ENCODE measurements at places on chromosomes 6 and 20.

GRCh38 chr6:138724015-138724414 lies 49.6 kb upstream of the CCDC28A start:
- DNase-seq = no peak

GRCh38 chr6:47094241-47094925 lies 52.3 kb upstream of the ADGRF1 start:
- no peak for DNase-seq

DNA sequence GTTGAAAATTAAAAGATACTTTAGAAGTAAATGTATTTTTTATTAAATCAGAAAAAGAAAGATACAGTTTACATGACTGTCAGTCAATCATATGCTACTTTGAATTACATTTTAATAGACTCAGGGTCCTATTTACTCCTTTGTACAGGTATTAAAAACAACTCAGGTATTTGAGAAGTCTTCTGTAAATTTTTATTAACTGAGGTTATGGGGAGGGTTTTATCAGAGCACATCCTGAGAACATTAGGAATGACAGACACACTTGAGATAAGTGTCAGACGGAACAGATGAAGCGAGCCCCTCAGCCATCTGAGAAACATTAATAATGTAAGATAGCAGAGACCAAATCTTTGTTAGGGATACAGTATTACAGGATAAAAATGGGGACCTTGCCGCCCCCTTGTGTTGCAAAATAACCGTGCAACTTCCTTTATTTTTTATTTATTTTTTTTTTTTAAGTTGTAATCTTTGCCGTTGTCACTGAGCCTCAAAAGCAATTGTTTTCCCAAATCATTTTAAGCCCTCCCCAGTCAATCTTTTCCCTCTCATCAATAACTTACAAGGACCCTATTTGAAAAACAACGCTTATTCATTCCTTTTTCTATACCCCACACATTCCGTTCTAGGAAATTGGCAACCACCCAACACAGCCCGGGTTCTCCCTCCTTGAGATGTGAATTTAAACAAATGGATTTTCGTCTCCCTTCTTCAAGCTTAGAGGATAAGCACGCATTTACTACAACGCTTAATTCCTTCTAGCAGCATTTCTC lies 126.7 kb downstream of the BCAS1 start:
- DNase-seq = peak; percentile 69

- DNase-seq = no peak
Measured at GRCh38 chr6:113627480-113627879, 229.7 kb upstream of the MARCKS start.

DNA sequence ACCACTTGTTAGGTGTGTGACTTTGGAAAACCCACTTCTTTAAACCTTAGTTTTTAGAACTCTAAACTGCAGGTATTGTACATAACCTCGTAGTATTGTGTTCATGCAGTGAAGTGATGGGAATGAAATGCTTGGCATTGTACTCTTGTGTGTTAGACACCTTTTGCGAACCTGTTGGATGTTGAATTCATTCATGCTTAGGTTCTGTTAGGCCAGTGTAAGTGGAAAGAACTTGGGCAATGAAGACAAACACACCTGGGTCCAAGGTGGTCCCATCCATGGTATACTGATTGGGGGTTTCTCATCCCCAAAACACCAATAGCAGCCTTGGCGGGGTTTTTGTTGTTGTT lies 1.2 kb downstream of the ANKRD6 start:
- DNase-seq = no peak

GRCh38 chr6:31836474-31837368 lies 9.2 kb downstream of the HSPA1B start:
- DNase-seq = no peak

- no peak for DNase-seq
Measured at GRCh38 chr6:157569543-157569942, 188.6 kb downstream of the ZDHHC14 start.

- no peak for DNase-seq
Measured at GRCh38 chr6:49739423-49739822, 4.8 kb downstream of the CRISP3 start.

- DNase-seq = no peak
Measured at GRCh38 chr6:168129292-168130167, 50.5 kb upstream of the FRMD1 start.

- no peak for DNase-seq
Measured at GRCh38 chr6:161215193-161215592, 58.7 kb downstream of the AGPAT4 start.

GRCh38 chr6:35582315-35582714 lies 69.6 kb upstream of the TULP1 start:
- DNase-seq = no peak

Data from NCI-H2171 treated with DMSO at 0.1 percent for 48 hours (cell line).